Upper lobe of right lung (tissue), 1 donor: ENCODE measurements at places on chromosomes 2 and 18. TPM values are rescaled to one million over a fixed set of nuclear protein-coding genes. Genes with fewer than 3 reads are reported as not detected.

RAX gene
- total RNA-seq: not detected

MAL gene
- 21.2 TPM for total RNA-seq

COA5 gene
- 26.6 TPM for total RNA-seq

C1D gene
- total RNA-seq: 19.5 TPM

TLX2 gene
- not detected for total RNA-seq

ALPG gene
- 0.49 TPM for total RNA-seq

PAIP2B gene
- total RNA-seq: 6.3 TPM

ELOA2 gene
- total RNA-seq: not detected

TSPYL6 gene
- not detected for total RNA-seq

PID1 gene
- 51.4 TPM for total RNA-seq

DNMT3A gene
- 31.3 TPM for total RNA-seq
